Stimulated activated CD4-positive, alpha-beta T cell treated with anti-CD3 and anti-CD28 coated beads, Interleukin-2, amount 100 ng/mL, for 24 hours (primary cell): ENCODE measurements at places on chromosomes 3 and 15.

DNA sequence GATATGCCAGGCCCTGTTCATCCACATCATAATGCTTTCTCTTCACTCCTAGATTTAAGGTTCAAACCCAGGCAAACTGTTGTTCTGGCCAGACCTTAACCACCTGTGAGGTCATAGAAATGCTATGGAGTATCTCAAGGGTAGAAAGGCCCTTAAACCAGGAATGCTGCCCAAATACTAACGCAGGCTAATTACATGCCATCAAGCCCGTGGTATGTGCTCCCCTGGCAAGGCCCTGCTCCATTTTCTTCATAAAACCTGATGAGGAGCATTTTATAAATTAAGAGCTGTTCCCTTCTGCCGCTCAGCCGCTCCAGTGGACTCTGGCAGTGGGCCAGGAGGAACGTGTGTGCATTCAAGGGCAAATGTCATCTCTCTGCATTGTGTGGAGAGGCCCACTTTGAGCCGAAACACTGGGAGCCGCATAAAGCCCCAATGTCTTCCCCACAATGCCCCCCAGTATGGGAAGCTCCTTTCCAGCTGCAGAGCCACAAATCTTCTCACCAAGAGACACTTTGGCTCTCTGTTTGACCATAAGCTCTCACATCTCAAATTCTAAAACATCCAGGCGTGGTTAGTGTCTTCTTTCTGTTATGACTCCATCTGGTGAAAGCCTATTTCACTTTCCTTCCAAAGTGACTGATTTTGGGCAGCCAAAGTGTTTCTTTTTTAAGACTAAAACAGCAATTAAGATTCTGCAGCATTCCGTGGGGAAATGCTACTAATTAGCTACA, 210.8 kb upstream of the NR2E3 start:
- no peak for DNase-seq

DNA sequence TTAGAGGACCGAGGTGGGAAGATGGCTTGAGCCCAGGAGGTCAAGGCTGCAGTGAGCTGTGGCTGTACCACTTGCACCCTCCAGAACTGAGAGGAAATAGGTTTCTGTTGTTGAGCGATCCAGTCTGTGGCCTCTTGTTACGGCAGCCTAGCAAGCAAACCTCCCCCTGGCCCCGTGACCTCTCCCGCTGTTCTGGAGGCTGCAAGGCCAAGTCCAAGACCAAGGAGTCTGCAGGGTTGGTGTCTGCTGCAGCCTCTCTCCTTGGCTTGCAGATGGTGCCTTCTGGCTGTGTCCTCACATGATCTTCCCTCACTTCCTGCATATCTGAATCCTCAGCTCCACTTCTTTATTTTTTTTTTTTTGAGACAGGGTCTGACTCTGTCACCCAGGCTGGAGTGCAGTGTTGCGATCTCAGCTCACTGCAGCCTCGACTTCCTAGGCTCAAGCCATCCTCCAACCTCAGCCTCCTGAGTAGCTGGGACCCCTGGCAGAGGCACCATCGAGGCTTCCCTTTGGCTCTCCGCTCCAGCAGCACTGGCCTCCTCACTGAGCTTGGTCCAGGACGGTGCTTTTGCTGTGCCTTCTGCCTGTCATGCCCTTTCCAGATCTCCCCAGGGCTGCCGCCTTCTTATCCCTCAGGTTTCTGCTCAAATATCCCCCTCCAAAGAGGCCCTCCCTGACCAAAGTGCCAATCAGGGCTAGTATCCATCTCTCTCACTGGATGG, 18.0 kb upstream of the PLXND1 start:
- DNase-seq = no peak

DNA sequence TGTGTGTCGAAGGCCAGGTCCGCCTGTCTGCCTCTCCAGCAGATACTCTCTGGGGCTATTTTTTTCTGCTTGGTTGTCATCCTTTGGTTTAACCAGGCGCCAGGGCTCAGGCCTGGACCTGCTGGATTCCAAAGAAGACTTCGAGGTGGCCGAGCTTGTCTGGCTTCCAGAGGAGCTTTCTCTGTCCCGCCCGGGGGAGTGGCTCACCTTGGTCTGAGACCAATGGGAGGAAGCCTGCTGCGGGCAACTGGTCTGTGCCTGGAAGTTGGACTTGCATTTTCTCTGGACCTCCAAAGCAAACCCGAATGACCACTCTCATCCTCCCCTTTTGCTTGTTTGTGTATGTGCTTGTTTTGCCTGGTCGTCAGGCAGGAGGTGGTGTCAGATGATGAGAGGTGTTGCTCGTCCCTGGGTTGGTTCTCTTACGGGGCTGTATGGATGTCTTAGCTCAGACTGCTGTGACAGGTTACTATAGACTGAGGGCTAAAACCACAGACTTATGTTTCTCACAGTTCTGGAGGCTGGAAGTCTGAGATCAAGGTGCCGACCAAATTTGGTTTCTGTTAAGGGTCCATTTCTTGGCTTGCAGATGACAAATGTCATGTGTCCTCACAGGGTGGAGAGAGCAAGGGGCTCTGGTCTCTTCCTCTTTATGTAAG, 19.3 kb downstream of the IGF1R start:
- DNase-seq = no peak

DNA sequence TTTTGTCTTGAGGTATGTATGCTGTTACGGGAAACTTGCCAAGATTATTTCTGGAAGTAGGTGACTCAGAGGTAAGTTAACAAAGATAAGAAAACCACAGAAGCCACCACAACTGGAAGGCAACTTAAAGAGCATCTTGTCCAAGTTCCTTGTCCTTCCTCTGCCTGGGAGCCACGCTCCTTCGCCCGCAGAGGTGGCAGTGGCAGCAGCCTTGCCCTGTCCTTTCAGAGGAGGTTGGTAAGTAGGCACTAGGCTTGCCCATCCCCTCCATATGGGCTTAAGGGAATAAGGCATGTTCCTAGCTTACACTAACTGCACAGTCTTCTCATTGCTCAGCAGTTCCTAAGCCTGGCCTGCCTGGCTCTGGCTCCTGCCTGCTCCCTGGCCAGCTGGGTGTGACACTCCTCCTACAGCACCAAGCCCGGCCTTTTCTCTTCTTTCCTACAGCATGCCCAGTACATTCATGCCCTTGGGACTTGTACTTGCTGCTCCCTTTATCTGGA, 48.0 kb upstream of the RAB6B start:
- no peak for DNase-seq

DNA sequence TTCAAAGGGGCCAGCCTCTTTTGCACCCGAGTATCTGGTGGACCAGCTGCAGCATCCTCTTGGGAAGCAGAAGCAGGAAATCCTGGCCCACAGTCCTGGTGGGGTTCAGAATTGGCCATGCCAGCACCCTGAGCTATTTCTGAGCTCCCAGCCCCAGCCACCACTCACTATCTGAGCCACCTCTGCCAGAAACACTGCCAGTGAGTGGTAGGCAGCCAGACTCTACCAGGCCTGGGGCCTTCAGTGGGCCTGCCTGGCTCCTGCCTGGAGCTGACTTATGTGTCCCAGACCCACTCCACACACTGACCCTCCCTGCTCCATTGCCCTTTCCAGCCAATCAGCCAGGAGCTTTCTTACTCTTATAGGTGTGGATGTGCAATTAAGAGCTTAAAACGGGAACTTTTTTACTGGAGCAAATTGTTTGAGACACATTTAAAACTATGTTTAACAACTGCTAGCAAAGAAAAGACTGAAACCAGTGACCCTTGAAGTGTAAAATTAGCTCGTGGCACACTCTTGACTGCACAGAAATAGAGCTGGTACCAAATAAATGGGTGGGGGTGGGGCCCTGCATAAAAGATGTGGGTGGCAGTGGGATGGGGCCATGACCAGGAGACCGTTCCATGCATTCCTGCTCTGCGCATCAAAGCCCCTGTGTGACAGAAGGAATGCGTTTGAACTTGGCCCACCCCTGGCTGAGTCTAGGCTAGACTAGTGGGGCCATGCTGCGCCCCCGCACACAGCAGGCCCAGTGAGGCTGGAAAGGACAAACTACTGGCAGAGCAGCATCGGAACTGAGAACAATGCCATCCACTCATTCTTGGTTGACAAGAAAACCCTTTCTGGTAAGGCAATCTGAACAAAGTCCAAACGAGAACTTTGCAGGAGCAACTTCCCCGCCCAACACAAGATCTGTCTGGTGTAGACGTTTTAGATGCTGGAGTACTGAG, 48.0 kb downstream of the CTNNB1 start:
- no peak for DNase-seq

DNA sequence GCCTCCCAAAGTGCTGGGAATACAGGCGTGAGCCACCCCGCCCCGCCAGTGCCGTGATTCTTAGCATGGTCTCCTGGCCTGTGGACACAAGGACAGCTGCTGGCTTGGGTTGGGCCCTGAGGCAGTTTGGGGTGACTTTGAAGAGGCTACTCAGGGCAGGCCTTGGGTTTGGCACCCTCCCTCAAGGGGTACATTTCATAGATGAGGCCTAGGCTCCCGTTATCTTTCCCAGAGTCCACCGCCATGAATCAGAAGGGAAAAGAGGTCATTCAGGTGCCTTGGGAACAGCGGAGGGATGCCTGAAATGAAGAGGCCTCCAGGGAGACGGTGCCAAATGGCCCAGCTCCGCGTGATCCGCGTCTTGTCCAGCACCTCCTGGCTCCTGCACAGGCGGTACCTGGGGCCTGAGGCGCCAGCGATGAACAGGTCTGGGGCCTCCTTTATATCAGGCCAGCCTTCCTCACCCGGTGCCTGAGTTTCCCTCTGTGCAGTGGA, 9.3 kb downstream of the GNAI2 start:
- DNase-seq = no peak

DNA sequence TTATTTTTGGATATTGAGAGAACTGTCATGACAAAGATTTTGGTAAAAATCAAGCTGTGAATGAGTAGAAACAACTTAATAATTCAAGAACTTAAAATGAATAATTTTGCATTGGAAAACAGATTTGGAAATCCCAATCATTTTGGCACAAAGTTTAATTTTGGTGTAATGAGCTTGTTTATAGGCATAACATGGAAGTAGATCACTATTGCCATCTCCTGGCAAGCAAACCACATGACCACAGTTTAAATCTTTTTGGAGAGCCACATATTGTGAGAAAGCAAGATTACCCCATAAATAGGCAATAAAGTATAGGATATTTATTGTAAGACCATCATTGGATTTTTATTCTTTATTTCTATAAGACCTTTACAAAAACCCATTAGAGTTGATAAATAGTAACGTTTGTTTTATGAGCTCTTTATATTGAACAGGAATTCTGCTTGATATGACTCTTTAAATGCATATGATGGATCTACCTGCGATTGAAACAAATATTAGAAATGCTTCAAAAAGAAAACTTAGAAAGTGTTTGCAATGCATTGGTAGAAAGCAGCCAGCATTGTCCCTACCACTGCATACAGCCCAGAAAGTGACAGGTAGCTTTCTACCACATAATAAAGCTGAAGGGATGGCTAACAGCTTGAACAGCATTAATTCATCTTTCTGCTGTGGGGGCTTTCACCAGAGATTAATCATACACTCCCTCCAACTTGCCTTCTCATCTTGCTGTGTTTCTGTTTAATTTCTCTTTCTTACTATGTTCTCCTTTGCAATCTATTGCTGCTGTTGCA, 766.8 kb downstream of the TBL1XR1 start:
- no peak for DNase-seq
